ENCODE measurements at places on chromosomes 1 and 21.

DNA sequence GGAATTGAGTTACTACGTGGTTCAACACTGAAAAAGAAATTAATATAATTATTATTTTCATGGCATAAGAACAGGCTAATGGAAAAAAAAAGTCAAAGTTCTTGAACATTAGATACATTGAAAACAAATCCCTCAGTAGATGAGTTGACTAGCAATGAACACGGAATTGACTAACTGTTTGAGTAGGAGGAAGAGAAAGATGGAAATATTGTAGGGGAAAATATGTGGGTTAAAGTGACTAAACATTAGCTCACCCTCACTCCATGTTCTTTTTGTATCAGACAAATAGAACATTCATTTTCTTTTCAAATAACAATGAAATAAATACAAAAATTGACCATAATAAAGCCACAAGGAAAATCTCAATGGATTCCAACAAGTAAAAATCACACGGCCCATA lies 84.3 kb downstream of the KCNK2 start:
- no peak for DNase-seq

DNA sequence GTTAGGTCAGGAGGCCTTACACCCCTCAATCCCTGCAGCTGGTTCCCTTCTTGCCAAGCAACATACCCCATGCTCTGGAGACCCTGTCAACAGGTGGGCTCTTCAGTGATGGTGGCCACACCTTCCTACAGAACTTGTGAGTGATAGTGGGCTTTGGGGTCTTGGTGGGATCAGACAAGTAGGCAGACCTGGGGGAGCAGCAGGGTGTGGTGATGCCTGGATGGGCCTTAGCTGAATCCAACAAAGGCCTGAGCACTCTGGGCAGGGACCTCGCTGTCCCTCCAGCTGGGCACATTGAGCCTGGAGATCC lies 14.9 kb downstream of the FAAH start:
- no peak for DNase-seq

DNA sequence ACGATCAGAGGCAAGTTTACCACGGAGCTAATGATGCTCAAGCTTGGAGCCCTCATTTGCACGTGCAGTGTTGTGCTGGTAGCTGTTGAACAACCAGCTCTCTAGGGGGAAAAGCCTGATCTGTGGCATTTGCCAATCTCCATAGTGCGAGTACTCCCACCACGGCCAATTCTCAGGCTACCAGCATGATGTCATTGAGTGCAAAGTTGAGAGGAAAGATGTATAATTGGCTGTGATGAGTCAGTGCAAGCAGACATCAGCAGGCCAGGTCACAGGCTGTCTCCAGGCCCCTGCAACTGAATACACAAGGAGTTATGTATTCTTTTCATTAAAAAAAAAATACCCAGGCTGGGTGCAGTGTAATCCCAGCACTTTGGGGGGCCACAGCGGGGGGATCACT lies 233.1 kb upstream of the VAMP3 start:
- no peak for DNase-seq

DNA sequence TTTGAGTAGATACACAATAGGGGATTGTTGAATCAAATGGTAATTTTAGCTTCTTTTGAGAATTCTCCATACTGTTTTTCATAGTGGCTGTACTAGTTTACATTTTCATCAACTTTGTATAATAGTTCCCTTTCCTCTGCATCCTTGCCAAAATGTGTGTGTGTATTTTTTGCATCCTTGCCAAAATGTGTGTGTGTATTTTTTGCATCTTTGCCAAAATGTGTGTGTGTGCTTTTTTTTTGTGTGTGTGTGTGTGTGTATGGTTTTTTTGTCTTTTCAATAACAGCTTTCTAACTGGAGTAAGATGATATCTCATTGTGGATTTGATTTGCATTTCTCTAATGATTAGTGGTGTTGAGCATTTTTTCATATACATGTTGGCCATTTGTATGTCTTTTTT lies 105.4 kb downstream of the ATP6V1G3 start:
- no peak for DNase-seq
